ENCODE measurements at places on chromosomes 7 and 10. TPM values are rescaled to one million over a fixed set of nuclear protein-coding genes. Genes with fewer than 3 reads are reported as not detected.
A peak's percentile ranks its signal among the peaks of the same experiment; 100 is the strongest.

GRCh38 chr10:124975977-124976514, 34.1 kb downstream of the ZRANB1 start:
- DNase-seq = no peak

GRCh38 chr7:43480581-43480980, 102.3 kb upstream of the STK17A start:
- no peak for DNase-seq

DNA sequence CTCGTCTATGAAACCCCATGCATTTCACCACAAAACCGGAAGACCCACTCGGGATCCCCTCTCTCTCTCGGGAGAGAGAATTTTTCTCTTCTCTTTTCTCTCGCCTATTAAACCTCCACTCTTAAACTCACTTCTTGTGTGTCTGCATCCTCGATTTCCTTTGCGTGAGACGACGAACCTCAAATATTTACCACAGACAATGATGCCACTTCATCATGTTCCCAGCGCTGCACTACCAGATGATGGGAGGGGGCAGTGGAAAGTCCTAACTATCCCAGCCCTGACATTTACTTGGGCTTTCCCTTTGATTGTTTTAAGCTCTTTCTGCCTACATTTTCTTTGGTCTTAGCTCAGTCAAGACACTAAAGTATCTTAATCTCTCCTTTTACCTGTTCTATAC, 906.7 kb downstream of the GRID1 start:
- DNase-seq = no peak

UNCX gene
- total RNA-seq = not detected

DNA sequence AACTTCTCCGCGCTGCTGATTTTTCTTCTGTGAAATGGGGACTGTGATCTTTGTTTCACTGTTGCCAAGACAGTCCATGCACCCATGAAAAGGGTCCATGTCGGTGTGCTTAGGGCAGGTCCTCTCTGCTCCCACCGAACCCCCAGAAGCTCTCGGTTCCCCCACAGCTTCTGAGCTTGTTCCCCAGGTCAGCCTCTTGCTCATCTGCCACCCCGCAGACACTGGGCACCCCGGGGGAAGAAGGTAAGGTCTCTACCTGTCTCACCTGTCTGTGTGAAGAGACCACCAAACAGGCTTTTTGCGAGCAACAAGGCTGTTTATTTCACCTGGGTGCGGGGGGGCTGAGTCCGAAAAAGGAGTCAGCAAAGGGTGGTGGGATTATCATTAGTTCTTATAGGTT, 66.2 kb upstream of the NANOS1 start:
- no peak for DNase-seq

GRCh38 chr10:27614776-27615175, 110.7 kb downstream of the RAB18 start:
- DNase-seq = no peak

DNA sequence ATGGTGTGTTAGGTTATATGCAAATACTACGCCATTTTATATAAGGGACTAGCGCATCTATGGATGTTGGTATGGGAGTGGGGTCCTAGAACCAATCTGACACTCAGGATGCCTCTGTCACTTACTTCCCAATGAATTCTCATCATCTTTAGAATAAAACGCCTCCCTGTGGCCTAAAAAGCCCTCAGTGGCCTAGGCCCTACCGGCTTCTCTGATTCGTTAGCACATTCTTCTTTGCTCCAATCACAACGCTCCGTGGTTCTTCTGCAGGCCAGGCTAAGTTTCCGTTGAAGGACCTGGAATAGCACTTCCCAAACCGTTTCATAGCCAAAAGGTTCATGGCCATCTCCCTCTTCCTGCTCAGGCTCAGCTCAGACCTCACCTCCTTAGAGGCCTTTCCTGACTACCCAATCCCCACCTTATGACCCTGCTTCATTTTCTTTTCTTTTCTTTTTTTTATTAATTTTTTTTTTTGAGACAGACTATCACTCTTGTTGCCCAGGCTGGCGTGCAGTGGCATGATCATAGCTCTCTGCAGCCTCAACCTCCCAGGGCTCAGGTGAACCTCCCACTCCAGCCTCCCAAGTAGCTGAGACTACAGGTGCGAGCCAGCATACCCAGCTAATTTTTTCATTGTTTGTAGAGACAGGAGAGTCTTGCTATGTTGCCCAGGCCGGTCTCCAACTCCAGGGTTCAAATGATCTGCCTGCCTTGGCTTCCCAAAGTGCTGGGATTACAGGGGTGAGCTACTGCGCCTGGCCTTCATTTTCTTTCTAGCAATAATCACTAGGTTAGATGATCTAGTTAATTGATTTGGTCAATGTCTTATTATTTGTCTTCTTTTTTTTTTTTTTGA, 24.5 kb upstream of the YWHAG start:
- no peak for DNase-seq

DNA sequence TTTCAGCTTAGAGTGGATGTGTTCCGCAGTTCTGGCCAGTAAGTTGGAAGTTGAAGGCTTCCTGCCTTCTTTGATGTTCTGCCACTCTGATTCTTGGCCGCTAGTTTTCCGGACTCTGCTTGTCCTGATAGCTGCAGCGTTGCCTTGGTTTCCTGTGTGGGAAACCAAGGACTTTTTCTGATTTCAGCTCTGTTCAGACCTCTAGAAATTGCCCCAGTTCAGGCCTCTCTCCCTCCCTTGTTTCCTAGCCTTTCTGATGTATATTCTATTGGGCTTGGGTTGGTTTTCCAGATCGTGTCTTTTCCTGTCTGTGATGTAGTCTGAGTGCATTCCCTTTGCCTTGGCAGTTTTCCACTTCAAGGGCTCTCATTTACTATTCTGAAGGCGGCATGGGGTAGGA, 318.7 kb downstream of the BBS9 start:
- DNase-seq = no peak

- no peak for DNase-seq
Observed at GRCh38 chr7:4033996-4034395, 648.1 kb upstream of the FOXK1 start.

- DNase-seq = no peak
Observed at GRCh38 chr7:106110885-106111654, 1.0 kb downstream of the SYPL1 start.

C10orf71 gene
- total RNA-seq = not detected

DNA sequence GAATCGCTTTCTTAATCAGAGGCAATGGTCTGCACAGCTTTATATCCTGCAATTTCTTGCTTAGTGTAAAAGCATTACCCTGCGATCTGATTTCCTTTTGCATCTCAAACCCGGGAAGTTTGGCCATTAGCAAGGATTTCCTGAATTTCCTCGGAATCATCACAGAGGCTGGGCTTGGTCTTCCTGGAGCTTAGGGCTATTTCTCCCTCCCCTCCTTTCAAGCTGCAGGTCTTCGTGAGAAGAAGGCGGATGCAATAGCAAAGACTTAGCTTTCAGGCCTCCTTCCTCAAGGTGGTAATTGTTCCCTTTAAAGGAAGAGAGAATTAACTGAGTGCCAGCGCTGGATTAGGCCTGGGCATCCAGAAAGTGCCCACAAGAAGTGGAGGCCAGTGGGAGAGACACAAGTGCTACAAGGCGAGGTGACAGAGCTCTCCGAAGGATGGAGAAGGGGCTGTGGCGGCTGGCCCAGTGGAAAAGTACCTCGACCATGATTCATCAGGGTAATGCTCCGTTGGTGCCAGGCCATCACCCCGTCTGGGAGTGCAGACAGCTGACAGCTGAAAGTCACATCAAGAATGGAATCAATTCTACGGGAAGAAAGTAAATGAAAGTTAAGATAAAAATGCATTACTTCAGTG, 4.0 kb upstream of the ARMS2 start:
- DNase-seq = no peak

DLX6 gene
- not detected for total RNA-seq

DNA sequence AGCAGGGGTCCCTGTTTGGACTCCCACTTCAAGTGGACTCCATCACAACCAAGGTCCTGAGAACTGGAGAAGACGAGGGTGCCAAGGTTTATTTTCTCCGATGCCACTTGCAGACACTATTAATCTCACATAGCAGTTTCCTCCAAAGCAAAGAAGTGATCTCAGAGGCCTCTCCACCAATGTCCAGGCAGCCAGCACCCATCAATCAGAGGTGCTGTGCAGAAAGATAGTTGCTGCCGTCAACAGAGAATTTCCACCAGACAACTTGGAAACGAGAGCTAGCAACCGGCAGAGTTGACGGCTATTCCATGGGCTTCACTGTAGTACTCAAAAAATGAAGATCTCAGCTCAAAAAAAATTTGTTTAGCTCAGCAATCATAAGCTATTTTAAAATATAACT, 438.6 kb upstream of the PFKP start:
- DNase-seq = no peak

GRCh38 chr7:52857367-52857766, 178.1 kb upstream of the POM121L12 start:
- no peak for DNase-seq

EIF5AL1 gene
- total RNA-seq = 4.8 TPM

- DNase-seq = peak; percentile 62
Observed at GRCh38 chr10:110993024-110993693, 73.8 kb downstream of the SHOC2 start.

PDZD7 gene
- total RNA-seq = 0.62 TPM

DNA sequence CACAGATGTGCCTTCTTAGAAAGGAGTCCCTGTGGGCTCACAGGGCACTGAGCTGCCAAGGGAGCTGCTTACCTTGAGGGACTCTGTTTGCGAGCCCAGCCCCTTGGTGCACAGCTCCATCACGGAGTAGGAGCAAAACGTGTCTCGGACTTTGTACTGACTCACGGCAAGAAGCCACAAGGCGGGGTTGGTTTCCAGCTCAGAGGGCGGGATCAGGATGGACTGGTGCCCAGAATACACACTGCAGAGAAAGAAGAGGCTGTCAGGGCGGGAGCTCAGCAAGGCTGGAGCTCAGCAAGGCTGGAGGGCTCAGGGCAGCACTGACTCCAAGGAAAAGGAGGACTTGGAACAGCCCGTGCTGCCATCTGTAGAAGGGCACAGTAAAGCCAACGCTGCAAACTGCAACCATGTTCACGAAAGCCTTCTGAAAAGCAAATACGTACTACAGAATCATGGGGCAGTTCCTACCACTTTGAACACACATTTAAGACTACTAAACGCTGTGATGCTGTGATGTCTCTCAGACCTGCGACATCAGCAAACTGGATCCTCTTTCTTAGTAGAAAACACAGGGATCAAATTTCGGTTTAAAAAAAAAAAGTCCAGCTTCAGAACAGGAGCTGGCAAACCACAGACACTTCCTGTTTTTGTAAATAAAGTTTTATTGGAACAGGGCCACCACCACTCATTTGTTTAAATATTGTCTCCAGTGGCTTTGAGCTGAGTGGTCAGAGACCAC, 194.3 kb downstream of the ZMYND11 start:
- DNase-seq = no peak

SLC25A13 gene
- 15.9 TPM for total RNA-seq

- no peak for DNase-seq
Observed at GRCh38 chr7:46909601-46910051, 672.3 kb downstream of the TNS3 start.

GRCh38 chr7:47318395-47319182, 263.3 kb downstream of the TNS3 start:
- no peak for DNase-seq

HACD1 gene
- 1.2 TPM for total RNA-seq

GRCh38 chr10:70477661-70478162, 855 bp upstream of the PALD1 start:
- DNase-seq = no peak

- DNase-seq = no peak
Observed at GRCh38 chr10:12873172-12873571, 128.3 kb downstream of the CCDC3 start.

- DNase-seq = no peak
Observed at GRCh38 chr7:40921589-40922315, 781.1 kb downstream of the INHBA start.

DNA sequence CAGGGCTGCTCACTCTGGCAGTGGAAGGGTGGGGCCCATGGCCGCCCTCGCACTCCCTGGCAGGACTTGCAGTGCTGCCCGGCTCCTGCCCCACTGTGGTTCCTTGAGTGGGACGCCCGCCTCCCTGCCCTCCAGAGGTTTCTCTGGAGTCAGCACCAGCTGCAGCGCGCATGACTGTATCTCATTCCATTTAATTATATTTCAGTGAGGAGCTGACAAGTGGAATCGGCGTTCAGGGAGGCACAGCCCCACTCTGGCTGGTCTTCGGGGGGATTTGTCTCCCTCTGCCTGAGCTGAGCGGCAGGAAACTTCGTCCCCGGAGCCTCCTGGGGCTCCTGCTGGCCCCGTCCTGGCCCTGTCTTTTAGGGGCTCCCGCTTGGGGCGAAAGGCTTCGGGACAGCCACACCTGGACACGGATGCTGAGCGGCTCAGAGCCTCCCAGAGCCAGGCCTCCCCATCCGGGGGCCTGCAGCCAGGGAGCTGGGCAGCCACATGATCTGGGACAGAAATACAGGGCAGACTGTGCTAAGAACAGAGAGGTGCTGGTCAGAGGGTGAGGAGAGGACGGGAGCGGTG, 75.3 kb upstream of the NKX6-2 start:
- peak; percentile 46 for DNase-seq

BMPR1A gene
- 8.2 TPM for total RNA-seq

TEX47 gene
- total RNA-seq = not detected

DNA sequence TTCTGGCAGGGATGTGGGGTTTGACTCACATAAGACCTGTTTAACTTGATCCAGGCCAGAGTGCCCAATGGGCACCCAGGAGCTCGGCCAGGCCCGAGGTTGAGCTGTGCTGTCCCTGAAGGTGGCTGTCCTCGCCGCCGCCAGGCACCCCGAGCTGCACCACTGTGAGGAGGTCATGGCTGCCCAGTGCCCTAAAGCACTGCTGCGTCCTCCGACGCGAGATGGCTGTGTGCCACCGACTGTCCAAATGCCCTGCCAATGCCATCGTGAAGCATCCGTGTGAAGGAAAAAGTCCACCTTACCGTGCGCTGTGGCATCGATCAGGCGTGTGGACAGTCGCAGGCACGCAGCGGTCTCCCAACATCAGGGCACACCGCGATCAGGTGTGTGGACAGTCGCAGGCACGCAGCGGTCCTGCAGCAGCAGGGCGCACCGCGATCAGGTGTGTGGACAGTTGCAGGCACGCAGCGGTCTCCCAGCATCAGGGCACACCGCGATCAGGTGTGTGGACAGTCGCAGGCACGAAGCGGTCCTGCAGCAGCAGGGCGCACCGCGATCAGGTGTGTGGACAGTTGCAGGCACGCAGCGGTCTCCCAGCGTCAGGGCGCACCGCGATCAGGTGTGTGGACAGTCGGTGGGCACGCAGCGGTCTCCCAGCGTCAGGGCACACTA, 120.3 kb downstream of the VIPR2 start:
- peak; percentile 51 for DNase-seq

GRCh38 chr10:31466313-31466712, 147.3 kb downstream of the ZEB1 start:
- no peak for DNase-seq

Measured in natural killer cell treated with Interleukin-12 subunit alpha and Interleukin-12 subunit beta and Interleukin-15 and Interleukin-18, amount 100 ng/mL, for 72 hours (primary cell).